ENCODE measurements at places on chromosomes 2 and 18.

GRCh38 chr2:171965661-171966060, 34.1 kb upstream of the METAP1D start:
- no peak for DNase-seq

GRCh38 chr2:13091861-13092378, 375.2 kb downstream of the TRIB2 start:
- no peak for DNase-seq

- DNase-seq: no peak
These were observed 102.7 kb upstream of the TAF1B start for GRCh38 chr2:9740382-9741073.

DNA sequence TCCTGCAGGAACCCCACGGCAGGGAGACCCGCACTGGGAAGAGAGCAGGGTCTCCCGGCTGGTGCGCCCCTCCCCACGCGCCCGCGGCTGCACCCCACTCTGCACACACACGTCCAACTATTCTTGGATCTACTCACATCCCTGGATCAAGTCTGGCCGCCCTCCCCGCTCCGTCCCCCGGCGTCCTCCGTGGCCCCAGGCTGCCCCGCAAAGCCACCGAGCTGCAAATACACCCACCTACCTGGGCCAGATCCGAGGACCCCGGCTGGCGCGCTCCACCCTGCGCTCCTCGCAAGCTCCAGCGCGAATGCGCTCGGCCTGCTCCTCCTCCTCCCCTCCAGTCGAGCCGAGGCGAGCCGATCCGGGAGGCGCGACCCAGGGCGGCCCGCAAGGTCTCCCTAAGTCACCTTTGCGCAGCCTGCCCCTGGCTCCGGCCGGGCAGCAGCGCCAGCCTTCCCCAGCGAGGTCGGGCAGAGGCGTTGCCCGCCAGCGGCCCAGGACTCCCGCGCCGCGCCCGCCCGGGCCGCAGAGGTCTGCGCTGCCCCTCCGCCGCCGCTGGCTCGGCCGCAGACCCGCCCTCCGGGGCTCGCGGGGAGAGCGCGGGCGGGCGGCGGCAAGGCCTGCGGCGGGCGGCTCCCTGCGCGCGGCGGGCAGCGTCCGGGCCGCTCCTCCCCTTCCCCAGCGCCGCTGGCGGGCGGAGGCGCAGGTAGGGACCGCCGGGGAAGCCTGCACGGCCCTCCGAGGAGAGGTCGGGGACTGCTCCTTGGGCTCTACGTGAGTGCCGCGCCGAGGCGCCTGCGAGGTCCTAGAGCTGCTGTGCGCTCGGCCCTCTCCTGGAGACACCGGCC, 126.0 kb downstream of the OSBPL1A start:
- DNase-seq: peak; percentile 60

DNA sequence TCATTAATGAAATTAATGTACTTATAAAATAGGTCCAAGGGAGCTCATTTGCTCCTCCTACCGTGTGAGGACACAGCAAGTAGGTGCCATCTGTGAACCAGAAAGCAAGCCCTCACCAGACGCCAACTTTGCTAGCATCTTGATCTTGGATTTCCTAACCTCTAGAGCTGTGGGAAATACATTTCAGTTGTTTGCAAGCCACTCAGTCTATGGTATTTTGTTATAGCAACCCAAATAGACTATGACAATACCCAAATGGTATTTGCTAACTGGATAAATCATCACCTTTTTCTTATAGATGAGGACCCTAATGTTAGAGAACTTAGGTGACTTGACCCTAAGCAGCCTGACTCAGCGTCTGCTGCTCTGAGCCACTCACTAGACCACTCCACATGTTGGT, 379.6 kb downstream of the HRH4 start:
- DNase-seq: no peak

GRCh38 chr2:5315041-5315440, 377.1 kb upstream of the SOX11 start:
- peak; percentile 55 for DNase-seq

DNA sequence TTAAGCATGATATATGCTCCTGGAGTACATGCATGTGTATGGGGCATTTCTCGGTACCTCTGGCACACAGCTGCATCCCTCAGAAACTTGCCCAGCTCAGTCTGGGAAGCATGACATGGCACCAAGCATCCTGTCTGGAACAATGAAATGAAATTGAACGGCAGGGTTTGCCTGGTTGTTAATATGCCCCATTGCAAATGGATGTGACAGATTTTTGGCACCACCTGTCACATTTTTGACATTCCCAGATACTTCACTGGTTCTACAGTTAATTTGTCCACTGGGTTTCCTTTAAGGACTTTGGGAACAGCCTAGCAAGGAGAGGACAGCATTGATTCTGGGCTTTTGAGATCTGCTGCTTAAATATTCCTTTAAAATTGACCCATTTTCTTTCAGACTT, 305.8 kb downstream of the TSN start:
- DNase-seq: no peak

GRCh38 chr2:238133499-238134392, 4.7 kb upstream of the KLHL30 start:
- no peak for DNase-seq

DNA sequence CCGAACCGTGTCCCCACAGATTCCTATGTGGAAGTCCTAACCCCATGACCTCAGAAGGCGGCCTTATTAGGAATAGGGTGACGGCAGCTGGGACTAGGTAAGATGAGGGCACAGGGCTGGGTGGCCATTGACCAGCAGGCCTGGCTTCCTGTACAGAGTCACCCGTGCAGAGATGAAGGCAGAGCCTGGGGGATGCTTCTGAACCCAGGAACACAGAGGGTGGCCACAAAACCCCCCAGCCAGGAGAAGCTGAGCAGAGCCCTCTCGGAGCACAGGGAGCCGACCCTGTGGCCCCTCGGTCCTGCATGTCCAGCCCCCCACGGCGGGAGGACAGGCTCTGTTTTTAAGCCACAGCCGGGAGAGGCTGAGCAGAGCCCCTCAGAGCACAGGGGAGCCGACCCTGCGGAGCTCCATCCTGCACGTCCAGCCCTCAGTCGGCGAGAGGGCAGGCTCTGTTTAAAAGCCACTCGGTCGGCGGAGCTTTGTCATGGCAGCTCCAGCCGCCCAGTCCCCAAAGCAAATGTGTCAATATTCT, 2.7 kb downstream of the PDCD1 start:
- DNase-seq: no peak

Data from NCI-H2171 (cell line).